ENCODE measurements at places on chromosomes 13 and 19.
A peak's percentile ranks its signal among the peaks of the same experiment; 100 is the strongest.

DNA sequence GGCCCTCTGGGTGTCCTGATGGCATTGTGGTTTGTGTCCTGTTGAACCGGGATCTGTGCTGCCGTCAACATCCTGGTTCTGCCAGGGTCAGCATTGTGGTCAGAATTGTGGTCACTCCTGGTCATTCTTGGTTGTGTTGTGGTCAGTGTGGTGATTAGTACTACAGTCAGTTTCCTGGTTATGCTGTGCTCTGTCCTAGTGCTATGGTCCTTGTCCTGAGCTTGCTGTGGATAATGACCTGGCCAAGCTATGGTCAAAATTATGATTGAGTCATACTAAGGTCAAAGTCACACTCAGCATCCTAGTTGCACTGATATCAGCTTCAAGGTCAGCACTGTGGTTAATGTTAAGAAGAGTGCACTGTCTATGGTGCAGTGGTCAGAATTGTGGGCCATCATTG is 4.5 kb upstream of the OLFM2 start:
- no peak for DNase-seq

DNA sequence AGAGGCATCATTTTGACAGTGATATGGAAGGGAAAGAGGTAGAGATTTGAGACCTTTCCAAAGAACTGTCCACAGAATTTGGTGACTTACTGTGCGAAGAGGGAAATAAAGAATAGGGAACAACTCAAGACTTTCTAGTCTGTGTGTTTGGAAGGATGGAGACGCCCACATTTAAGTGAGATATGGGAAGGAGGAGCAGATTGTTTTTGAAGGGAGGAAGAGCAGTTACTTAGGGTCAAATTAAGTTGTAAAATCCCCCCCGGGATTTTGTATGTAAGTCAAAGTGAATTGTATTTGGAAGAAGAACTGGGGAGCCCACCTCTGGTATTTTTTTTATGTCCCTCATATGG is 1.2 kb downstream of the USPL1 start:
- no peak for DNase-seq

GRCh38 chr19:5251096-5252065 is 89.2 kb downstream of the PTPRS start:
- no peak for DNase-seq

DNA sequence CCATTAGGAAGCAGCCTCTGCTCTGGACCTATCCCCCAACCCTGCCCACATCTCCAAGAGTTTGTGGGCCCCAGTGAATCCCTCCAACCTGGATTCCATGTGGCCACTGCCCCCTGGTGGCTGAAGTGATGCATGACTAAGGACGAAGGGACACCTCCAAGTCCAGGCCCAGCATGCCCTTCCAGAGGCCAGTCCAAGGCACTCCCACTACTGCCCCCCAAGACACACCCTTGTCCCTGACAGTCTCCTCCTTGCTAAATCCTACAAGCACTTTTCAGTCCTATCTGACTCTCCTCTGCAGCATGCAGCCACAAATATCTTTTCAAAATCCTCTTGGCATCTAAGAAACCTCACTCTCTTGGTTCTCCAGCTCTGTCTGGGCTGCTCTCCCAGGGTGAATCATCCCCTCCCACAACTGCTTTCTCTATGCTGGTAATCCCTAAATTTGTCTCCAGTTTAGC is 33.0 kb downstream of the DEDD2 start:
- DNase-seq, result peak; percentile 97

- DNase-seq, result no peak
Observed at GRCh38 chr13:98652721-98653462, 76.0 kb upstream of the STK24 start.

GRCh38 chr13:27481766-27482165 is 31.4 kb upstream of the MTIF3 start:
- no peak for DNase-seq

DNA sequence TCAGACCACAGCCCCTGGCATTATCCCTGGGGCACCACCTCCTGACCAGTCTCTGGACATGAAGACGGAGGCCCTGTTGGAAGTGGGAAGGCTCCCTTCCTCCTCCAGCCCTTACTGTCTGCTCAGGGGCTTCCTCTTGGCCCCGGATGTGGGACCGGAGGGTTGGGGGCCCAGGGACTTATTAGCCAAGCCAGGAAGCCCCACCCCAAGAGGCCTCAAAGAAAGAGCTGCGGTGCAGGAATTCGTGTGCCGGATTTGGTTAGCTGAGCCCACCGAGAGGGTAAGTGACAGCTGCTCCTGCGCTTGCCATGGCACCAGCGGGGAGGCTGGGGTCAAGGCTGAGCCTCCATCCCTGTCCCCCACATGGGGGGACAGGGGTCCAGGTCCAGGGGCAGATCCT is at the start of gene RETN:
Gene RETN, plus strand, starts transcription at position 208 of the 400 bp plus-strand sequence. CDS start 278 bp downstream, outside the sequence.
- DNase-seq, result no peak

- no peak for DNase-seq
Observed at GRCh38 chr13:45527699-45528462, 63.1 kb downstream of the COG3 start.

DNA sequence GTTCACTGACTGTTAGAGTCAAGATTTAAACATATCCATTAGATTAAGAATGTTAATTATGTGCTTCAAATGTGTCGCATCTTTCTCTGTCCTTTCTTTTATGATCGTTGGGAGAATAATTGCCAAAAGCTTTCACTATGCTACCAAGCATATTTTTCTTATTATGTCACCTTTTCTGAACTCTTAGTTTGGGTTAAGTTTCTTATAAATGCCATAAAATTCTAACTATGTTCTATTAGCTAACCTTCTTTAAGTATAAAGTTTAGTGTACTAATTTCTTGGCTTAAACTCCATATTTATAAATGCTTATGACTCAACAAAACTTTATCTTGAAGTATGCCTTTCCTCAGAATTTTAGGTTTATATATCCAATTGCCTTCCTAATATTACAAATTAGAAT is 1759.4 kb downstream of the PCDH9 start:
- DNase-seq, result no peak

GRCh38 chr13:48647625-48648024 is 6.1 kb upstream of the CYSLTR2 start:
- no peak for DNase-seq

DNA sequence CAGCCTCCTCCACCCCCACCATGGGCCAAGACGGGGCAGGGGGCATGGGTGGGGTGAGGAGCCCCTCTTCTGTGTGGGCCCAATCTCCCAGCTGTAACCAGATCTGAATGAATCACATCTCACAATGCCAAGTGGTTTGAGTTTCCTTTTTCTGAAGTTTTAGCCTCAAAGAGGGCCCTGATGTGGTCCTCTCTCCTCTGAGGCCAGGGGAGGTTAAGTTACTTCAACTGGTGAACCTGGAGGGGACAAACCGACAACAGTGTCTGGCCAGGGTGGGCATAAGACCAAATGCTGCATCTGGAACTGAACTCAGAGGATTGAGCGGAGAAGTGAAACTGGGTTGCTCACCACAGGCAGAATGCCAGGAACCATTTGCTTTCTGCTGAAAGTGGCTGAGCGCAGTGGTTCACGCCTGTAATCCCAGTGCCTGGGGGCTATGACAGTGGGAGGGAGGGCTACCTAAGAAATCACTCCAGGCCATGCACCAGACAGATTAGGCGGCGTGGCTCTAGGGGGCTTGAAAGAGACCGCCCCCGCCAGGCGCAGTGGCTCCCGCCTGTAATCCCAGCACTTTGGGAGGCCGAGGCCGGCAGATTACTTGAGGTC is 15.4 kb upstream of the IRGC start:
- DNase-seq, result no peak

DNA sequence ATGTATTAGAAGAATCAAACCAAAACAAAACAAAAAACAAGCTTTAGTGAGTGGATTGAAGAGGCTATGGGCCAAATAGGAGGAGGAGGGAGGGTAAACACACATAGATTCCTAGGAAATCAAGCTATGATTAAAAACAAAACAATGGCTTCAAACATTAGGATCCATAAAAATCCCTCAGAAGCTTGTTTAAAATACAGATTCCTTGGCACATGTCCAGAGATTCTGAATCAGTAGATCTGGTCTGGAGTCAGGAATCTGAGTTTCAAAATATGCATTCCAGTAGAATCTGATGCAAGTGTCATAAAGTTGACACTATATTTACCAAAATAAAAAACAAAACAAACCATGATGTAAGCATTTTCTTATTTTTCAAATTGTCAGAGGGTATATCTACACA is 692.8 kb upstream of the SGCG start:
- DNase-seq, result no peak

DNA sequence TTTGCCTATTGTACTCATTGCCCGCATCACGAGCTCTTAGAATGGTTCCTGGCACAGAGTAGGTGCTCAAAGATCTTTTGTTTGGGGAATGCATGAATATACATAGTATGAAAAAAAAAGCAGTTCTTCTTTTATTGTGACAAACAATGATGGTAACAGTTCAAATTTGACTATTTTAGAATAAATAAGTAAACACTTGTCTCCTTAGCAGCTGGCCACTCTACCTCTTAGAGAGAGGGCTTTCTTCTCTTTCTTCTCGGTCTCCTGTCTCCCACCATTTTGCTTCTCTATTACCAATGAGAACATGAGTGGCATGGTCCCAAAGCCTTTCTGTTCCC is 639 bp upstream of the SLAIN1 start:
- no peak for DNase-seq

GRCh38 chr13:110294146-110294545 is 12.8 kb downstream of the COL4A1 start:
- no peak for DNase-seq

DNA sequence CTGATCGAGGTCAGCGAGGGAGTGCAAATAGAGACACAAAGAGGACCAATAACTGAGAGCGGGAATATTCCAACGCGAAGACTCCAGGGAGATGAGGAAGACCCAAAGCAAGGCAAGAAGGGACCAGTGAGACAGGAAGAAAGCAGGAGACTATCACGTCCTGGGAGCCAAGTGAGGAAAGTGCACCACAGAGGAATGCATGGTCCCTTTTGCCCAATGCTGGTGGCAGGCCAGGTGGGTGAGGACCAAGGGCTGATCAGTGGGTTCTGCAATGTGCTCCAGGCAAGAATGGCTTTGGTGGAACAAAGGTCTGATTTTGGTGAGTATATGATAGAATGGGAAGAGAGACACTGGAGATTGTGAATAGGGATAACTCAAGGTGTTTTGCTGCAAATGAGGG is 25.4 kb downstream of the CHST8 start:
- DNase-seq, result no peak

DNA sequence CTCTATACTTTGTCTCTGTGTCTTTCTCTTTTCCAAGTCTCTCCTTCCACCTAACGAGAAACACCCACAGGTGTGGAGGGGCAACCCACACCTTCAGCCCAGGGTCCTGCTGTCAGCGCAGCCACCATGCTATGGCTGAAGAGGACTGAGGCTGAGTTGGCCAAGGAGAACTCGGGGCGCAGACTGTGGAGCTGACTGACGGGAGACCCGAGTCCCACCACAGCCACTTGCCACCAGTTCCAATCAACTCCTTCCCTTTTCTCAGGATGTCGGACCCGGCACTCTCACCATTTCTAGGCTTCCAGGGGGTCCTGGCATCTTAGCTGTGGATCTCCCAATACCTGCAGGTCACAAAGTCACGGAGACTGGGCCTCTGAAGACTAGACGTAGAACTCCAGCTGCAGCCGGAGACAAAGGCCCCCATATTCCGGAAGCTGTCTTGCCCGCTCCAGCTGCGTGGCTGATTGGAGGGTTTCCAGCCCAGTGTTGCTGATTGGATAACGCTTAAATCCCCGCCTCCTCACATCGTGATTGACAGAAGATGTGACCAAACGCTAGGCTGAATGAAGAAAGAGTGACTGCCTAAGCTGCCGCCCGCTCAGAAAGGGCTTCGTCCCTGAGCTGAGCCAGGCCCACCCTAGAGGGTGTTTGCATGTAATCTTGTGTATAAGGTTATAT is 63.6 kb downstream of the ZNF429 start:
- DNase-seq, result peak; percentile 30
